Stimulated activated CD8-positive, alpha-beta memory T cell treated with anti-CD3 and anti-CD28 coated beads, Interleukin-4, amount 100 ng/mL, for 1 hour (primary cell): ENCODE measurements at places on chromosomes 5 and 9.

DNA sequence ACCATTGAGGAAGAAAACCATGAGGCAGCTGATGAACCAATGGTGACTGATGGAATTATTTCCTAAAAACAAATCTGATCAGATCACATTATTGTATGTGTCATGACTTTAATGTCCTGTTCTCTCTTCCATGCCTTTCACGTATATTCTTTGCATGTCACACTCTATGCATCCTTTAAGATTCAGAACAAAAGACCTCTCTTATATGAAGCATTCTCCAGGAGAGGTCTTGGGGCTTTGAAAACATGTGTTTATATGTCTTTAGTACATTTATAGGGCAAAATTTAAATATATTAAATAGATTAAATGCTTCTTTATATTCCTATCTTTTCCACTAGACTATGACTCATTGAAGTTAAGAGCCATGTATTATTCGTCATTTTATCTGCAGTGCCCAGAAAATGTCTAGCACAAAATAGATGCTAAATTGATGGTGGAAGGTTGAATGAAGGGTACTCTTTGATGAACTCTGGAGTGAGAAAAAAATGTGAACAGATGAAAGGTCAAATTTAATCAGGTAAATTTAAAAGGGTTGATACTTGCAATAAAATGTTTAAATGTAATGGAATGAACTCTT lies 196.3 kb downstream of the PSAT1 start:
- no peak for DNase-seq

DNA sequence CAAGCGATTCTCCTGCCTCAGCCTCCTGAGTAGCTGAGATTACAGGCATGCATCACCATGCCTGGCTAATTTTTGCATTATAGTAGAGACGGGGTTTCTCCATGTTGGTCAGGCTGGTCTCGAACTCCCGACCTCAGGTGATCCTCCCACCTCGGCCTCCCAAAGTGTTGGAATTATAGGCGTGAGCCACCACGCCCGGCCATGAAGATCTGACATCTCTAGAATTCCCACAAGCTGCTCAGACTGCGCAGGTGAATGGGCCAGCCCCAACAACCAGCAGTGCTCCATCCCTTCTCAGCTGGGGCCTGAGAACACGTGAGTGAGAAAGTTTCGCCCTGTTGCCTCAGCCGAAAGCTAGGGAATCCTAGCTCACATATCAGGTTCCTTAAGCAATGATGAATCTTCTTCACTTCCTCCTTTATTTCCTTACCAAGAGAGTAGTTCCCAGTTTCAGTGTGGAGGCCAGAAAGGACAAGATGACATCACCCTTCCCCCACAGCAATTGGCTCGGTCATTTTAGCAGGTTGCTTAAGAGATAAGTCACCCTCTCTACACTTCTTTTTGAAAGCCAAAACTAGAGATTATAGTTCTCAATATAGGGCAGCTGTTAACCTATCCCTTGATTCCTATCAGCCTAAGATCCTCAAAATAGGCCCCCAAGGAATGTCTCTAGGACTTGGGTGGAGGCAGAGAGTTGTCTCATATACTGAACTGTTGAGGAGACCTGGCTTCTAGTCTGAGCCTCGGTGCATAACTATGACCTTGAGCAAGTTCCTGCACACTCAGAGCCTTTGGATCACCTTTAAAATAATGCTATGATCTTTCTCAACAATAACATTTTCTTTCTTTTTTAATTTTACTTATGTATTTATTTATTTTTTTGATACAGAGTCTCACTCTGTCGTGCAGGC lies 23.9 kb upstream of the PPP2CA start:
- no peak for DNase-seq

DNA sequence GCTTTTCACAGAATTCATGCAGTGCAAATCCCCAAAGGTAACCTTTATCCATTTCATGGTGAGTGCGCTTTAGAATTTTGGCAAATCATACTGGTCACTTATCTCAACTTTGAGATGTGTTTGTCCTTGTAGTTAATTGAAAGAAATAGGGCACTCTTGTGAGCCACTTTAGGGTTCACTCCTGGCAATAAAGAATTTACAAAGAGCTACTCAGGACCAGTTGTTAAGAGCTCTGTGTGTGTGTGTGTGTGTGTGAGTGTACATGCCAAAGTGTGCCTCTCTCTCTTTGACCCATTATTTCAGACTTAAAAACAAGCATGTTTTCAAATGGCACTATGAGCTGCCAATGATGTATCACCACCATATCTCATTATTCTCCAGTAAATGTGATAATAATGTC lies 21.3 kb downstream of the PCA3 start:
- no peak for DNase-seq

DNA sequence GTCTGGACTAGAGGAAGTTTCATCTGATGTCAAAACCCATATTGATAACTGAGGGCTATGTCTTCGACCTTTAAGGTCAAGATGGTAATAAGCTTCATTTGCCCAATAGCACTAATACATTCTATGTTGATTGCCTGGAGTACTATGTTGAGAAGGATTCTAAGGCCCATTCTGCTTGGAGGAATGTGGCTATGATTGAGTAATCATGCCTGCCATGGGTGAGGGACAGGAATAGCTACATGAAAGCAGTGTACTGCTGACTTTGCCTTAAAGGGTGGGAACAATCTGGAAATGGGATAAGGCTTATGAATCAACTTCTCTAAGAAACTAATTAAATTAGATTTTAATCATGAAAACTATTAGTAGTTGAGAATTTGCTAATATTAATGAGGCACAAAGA lies 13.6 kb downstream of the NNT start:
- DNase-seq, result no peak

GRCh38 chr5:150645070-150645700 lies 4.7 kb downstream of the SYNPO start:
- DNase-seq, result no peak

DNA sequence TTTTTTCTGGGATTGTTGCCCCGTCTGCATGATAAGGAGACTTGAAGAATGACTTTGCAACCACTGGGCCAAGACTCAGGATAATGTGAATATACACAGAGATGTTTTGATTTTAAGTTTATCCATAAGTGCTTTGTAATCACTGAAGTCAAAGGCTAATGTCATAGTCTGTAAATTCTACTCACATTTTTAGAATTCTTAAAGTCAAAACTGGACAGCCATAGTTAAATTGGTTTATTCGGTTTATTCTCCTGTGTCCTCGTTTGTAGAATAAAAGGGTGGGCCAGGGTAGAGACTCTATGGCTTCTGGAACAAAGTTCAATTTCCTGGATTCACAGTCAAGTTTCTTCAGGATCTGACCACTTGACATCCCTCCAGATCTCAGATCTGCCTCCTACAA lies 327.7 kb upstream of the TNC start:
- no peak for DNase-seq

GRCh38 chr5:107469485-107470294 lies 201.0 kb downstream of the EFNA5 start:
- no peak for DNase-seq

DNA sequence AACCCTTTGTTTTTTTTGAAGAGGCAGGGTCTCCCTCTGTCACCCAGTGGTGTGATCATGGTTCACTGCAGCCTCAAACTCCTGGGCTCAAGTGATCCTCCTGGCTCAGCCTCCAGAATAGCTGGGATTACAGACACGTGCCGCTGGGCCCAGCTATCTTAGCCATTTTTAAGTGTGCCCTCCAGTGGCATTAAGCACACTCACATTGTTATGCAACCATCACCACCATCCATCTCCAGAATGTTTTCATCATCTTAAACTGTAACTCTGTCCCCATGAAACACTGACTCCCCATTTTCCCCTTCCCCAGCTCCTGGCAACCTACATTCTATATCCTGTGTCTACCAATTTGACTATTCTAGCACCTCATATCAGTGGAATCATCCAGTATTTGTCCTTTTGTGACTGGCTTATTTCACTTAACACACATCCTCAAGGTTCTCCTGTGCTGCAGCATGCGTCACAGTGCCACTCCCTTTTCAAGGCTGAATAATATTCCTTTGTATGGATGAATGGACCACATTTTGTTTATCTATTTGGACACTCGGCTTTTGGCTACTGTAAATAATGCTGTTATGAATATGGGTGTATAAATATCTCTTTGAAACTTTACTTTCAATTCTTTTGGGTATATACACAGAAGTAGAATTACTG lies 12.5 kb upstream of the RAPGEF1 start:
- no peak for DNase-seq

- DNase-seq, result no peak
Observed at GRCh38 chr5:132498152-132498551, 7.6 kb upstream of the IRF1 start.

DNA sequence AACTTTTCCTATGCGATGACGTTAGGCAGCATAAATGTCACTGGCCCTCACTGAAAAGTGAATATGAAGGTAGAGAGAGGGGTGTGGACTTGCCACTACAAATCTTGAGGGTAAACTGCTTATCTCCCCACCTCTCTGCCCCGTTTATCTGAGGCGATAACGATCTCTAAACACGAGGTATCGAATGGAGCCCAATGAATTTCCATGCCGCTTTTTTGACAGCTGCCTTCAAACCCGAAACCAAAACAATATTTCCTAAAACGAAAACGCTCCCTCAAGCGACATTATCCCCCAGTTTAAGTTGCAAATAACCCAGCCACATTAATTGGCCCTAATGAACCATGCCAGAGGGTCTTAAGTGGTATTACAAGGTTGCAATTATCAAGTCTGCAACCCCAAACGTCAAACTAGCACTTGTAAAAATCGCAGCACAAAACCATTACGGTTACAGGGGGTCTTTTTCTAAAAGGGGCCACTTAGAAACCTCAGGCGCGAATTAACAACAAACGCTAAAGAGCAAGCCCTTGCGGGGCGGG lies 1.4 kb downstream of the NR3C1 start:
- DNase-seq, result no peak

- DNase-seq, result no peak
Observed at GRCh38 chr9:109624896-109625295, 126.8 kb upstream of the PTPN3 start.

DNA sequence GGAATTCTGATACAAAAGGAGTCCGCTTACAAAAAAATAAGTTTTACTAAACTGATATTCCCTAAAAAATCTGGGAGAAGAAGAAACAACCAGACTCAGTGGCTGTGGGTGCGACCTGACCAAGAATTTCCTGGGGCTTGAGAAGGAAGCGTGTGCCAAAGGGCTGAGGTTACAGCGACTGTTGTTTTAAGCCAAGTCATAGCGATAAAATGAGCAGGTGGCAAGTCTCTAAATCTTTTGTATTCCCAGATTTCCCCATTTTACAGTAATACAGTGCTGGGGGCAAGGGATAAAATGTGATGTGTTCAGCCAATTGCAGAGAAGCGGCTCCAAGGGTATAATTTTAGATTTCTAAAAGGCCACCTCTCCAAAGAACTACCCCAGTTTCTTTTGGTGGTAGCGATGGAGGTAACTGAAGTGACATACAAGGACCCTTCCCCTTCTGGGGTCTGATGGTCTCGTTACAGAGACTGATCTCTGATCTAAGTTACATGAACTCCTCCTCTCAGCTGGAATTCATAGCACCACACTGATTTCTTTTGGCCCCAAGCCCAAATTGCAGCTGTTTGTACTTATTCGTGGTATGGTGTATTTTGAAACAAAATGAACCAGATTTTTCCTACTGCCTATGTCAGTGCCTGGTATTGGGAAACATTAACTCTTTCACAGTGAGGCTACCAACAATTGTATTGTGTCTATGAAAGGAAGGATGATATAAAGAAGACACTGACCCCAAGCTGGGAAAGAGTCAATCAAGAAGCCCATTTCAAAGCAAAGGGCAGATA lies 41.6 kb downstream of the LPAR1 start:
- no peak for DNase-seq

DNA sequence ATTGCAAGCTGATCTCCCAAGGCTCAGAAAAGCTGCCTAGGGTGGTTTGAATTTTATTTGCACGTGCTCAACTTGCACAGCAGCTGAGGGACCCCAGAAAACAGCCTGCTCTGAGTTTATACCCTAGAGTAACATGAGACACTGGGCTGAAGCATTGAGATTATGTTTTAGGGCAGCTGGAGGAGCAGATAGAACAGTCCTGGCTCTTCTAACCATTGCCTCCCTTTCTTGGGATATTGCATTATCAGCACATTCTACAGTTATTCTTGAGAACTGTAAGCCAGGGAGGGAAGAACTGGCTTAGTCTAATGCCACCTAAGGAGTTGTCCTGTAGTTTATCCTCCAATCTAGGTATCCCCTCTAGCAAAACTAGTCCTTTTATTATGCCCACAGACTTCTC lies 10.3 kb downstream of the SMC2 start:
- DNase-seq, result no peak

DNA sequence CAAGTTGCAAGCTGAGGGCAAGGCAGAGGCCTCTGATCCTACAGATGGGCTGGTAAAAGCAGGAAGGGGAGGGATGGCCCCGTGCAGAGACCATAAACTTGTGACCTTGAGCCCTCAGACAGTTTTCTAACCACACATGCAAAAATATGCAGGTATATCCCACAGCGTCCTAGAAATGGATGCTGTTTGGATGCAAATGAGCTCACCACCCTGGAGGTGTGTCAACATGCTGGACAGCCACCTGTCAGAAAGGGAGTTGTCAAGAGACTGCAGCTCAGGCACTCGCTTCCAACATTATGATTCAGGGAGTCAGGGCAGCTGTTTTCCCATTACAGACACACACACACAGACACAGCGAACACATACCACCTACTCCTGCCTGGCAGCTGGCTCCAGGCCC lies 97.3 kb upstream of the PANK3 start:
- DNase-seq, result no peak

DNA sequence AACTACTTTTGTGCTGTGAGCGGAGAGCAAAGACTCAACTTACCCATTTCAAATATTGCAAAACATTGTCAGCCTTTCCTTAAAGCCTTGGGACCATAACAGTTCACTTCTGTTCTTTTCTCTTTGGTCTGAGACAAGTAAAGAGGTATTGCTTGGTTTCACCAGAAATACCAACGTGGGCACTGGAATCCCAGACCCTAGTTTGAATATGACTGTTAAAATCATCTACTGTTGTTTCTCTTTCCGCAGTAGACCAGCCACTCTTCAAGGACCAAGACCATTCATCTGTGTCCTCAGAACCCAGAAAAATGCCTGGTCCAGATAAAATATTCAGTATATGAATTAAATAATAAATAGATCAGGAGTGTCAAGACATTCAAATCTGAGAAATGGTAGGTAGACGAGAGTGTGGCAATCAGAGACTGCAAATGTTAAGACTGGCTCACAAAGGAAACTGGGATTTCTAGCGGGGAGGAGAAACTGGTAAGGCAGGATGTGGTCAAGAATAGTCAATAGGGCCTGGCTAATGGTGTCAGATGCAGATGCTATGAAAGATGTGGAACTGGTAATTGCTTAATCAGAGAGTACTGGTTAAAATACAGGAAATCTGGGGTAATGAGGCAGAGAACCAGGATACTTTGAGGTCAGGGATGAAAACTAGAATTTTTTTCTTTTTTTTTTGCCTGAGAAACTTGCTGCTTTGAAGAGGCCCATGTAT lies 82.1 kb upstream of the IL33 start:
- no peak for DNase-seq

- DNase-seq, result no peak
Observed at GRCh38 chr5:134846641-134846960, 833 bp downstream of the C5orf24 start.
